ENCODE measurements at places on chromosomes 3 and 15. TPM values are rescaled to one million over a fixed set of nuclear protein-coding genes. Genes with fewer than 3 reads are reported as not detected.
A peak's percentile ranks its signal among the peaks of the same experiment; 100 is the strongest.

- DNase-seq, result no peak
These were observed 278.1 kb downstream of the ULK4 start for GRCh38 chr3:41683666-41684350.

GRCh38 chr3:65348398-65348995, 660.7 kb upstream of the ADAMTS9 start:
- no peak for DNase-seq

GRCh38 chr15:66709884-66710283, 7.8 kb downstream of the SMAD6 start:
- DNase-seq, result no peak

DNA sequence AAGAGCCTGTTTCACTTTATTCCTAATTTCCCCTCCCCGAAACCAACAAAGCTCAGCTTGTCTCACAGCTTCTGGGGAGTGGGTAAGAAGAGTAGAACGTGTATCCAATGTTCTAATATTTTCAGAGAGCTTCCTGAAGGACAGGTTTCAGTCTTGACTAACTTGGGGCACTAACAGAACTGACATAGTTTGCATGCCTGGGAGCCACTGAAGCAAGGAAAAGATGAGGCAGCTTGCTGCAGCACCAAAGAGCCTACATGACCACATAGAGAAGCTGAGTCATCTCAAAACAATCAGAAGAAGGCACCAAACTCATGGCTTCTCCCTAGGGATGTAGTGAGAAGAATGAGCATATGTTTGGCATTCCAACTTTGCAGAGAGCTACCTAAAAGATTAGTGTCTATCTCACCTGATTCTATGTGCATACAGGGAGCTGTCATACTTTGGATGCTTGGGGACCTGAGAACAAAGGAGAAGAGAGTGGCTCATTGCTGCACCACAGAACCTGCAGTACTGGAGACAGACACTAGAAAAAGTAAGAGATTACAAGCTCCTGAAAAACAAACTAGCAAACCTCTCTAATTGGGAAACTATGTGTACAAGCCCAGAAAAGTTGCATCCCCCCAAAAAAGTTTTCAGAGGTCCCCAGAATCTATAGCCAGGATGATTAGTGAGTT, 86.9 kb downstream of the DCLK3 start:
- no peak for DNase-seq

- no peak for DNase-seq
These were observed 163.4 kb downstream of the ATG7 start for GRCh38 chr3:11435440-11436165.

- DNase-seq, result peak; percentile 77
These were observed 52.2 kb downstream of the SEMA5B start for GRCh38 chr3:122975163-122975923.

DNA sequence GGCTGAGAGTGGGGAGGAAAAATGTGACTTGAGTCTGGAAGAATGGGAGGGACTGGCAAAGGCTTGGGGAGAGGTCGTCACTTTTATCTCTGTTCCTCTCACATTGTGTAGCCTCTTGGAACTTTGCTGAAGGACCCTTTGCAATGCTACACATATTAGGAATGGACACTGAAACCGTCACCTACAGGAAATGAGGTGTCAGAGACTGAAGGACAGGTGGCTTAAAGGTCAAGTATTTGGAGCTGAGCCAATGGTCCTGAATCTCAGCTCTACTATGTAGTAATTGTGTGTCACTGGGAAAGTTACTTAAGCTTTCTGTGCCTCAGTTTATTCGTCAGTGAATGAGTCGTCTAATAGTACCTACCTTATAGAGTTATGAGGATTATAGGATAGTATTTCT, 14.7 kb downstream of the MCTP2 start:
- no peak for DNase-seq

DNA sequence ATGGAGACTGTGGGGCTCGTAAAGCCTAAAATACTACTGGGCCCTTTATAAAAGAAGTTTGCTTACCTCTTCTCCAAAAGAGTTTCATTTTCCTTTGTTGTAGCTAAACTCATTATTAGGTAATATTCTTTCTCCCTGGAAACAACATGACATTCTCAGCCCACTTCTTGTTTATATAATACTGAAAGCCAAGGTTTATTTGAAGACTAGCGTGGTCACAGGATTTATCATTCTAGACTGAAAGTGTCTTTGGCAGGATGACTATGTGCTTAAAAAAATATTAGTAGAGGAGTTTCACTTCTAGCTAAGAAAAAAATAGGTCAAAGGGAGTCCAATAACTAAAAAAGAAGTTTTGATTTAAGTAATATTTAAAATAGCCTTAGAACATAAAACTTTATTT, 1085.2 kb upstream of the CADM2 start:
- no peak for DNase-seq

- DNase-seq, result no peak
These were observed 436.8 kb upstream of the THBS1 start for GRCh38 chr15:39144051-39144450.

DNA sequence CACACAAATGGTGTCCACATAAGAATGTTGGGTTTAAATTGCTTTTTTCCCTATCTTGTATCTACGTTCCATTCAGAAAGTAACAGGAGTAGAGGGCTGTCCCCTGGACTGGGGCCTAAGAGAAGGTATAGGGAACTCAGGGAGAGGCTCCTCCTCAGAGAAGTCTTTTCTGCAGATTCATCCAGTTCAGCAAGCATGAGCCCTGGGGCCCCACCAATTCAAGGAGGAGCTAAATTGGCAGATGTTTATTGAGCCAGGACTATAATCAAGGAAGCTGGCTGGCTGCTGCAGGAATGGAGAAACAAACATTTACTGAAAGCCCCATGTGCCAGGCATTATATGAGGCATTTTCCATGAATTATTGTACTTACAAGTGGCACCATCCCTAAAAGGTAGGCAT, 22.1 kb upstream of the LARS2 start:
- no peak for DNase-seq

Gene RAB7A
- 40.6 TPM for total RNA-seq

Gene BNIP2
- 28.9 TPM for total RNA-seq

Gene CTXN2
- total RNA-seq, result not detected

Gene PRR20G
- total RNA-seq, result not detected
